ENCODE measurements at places on chromosomes 6 and 20.
A peak's percentile ranks its signal among the peaks of the same experiment; 100 is the strongest.

- no peak for DNase-seq
These were observed 23.1 kb downstream of the LBP start for GRCh38 chr20:38369389-38369788.

GRCh38 chr6:3887150-3887700 lies 38.1 kb downstream of the FAM50B start:
- DNase-seq: no peak

GRCh38 chr6:121951918-121952379 lies 447.5 kb upstream of the HSF2 start:
- no peak for DNase-seq

DNA sequence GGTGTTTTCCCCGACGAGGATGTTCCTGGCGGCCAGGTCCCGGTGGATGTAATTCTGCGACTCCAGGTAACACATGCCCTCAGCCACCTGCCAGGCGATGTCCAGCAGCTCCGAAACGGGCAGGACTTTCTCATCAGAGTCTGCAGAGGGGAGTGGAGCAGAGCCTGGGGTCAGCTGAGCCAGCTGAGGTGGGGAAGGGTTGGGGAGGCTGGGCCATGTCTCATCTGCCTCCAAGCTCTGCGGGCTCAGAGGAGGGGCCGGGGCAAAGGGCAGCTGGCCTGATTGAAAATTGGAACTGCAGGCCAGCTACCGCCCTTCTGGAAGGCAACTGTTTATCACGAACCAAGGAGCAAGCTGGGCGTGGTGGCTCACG lies 6.4 kb downstream of the PTK6 start:
- no peak for DNase-seq

DNA sequence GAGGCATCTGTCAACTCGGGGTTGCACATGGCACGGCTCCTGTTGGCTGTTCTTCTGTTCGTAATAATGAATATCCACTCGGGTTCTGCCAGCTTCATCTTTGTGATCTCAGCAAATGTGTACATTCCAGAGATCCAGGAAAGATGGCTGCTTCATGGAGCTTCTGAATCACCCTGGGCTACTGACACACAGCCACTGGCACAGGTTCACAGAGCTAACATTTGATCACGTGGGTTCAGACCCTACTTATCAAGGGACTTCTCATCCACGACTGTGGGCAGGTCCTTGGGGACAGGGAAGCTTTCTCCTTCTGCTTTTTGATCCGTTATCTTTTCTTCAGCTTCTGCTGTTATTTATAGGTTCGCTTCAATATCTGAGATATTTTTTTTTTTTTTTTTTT lies 18.1 kb downstream of the PPP1R3G start:
- DNase-seq: no peak

- no peak for DNase-seq
These were observed 89.1 kb downstream of the PREX1 start for GRCh38 chr20:48738399-48739304.

GRCh38 chr6:22110061-22110460 lies 186.8 kb downstream of the PRL start:
- no peak for DNase-seq

GRCh38 chr20:38303908-38304379 lies at the start of gene BPI:
TSS of gene BPI (plus strand) at chr20:38304156. CDS start at chr20:38304224, 68 bp downstream.
- no peak for DNase-seq

- DNase-seq: peak; percentile 15
These were observed 575 bp downstream of the WTAP start for GRCh38 chr6:159727717-159728445.

GRCh38 chr20:33624399-33624798 lies 37.7 kb upstream of the C20orf144 start:
- no peak for DNase-seq

DNA sequence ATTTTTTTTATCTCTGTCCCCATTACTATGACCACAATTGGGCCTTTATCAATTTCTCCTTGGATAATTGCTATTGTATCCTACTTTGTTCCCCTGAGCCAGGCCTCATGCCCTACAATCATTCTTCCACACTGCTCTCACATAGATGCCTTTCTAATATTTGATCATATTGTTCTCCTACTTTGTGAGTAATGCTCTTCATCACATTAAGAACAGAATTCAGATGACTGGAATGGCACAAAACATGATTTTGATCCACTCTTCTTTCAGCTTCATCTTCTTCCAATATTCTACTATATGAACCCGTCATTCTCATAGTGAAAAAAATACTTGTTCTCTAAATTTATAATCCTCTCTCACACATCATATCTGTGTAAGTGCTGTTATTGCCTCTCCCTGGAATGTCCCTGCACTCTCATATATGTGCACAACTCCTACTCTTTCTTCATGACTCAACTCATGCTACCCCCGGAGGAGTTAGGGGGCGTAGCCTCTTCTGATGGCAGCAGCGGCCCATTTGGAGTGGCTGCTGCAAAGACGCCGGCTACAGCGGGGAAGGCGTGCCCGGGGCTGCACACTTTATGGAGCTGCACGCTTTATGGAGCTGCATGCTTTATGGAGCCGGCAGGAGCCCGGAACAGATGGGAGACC lies 25.3 kb upstream of the HACE1 start:
- DNase-seq: no peak

- DNase-seq: no peak
These were observed 11.8 kb downstream of the MAS1 start for GRCh38 chr6:159902620-159903019.

DNA sequence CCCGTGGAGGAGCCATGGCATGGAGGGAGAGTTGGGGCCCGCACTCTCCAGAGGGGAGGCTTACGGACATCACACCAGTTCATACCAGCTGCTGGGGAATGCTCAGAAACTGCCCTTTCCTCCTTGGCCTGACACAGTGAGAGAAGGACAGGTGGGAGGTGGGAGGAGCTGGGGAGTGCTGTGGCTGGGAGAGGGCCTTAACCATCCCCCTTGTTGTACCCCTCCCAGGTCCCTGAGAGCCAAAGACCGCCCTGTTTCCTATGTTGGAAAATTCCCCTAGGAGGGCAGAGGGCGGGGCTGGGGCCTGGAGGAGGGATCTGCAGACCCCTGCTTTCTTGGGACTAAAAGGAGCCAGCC lies 24.1 kb downstream of the FOXP4 start:
- no peak for DNase-seq

- no peak for DNase-seq
These were observed 361.6 kb upstream of the MARCKS start for GRCh38 chr6:113495521-113495920.

DNA sequence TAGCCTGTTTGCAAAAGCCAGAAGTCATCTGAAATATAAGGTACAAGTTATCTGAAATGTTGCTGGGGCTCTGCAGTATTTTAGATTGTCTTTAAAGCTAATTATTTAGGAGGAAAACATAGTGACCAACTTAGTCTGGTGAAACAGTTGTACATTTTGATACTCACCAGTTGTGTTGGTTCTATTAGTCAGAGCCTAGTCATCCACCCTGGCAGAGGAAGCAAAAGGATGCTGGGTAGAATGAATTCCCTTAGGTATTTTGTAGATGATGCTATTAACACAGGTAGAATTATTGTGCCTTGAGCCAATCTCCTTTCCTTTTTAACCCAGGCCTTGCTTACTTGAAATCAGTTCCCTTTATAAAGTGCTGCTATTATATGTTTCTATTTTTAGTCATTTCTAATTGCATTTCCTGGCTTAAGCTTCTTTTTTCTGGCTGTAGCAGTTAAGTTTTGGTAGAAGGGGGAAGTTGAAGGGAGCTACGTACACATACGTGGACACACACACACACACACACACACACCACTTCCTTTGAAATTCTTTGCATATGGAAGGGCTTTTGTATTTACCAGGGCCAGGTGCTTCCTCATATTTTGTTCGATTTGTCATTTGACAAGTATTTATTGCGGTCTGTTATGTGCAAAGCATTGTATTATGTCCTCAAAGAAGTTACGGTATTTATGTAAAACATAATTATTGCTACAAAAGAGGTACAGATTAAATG lies 82.4 kb downstream of the RTN4IP1 start:
- DNase-seq: peak; percentile 45

DNA sequence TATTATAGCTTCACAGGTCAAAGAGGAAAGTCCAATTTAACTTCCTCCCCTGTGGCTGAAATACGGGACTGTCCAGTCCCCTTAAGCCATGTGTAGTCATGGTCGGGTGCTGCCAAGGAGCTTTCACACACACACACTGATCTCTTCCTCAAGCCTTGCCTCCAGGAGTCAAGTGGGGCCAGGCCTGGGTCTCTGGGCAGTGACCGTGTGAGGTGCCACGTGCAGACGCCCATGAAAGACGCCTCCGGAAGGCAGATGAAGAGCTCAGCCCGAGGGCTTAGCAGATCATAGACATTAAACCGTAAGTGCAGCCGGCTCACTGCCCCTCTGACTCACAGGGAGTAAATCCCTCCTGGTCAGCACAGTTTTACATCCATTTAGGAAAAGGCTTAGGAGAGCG lies 4.2 kb downstream of the GABRR2 start:
- DNase-seq: no peak

DNA sequence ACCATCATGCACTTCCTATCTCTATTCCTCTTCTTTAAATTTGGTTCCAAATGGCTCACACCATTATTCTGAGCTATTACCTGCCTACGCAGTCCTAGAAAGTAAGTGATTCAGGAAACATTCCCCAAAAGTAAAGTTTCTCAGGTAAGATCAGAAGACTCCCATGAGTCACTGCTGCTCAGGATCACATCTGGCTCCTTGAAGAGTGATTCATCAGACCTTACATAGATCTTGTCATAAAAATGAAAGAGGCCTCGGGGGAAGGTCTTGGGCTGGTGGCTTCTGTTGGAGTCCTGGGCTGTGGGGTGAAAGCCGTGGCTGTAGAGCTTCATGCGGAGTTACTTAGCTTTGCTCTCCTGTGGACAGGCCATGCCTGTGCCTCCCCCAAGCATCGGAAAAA lies 35.9 kb downstream of the PLG start:
- no peak for DNase-seq

- DNase-seq: no peak
These were observed 200.5 kb downstream of the PLCB4 start for GRCh38 chr20:9269280-9269971.

- DNase-seq: peak; percentile 41
These were observed 782 bp downstream of the TRMT11 start for GRCh38 chr6:125987026-125987617.

- DNase-seq: no peak
These were observed 45.4 kb downstream of the CDH4 start for GRCh38 chr20:61297491-61297890.

GRCh38 chr6:83514866-83515466 lies 2.6 kb downstream of the PRSS35 start:
- peak; percentile 72 for DNase-seq

DNA sequence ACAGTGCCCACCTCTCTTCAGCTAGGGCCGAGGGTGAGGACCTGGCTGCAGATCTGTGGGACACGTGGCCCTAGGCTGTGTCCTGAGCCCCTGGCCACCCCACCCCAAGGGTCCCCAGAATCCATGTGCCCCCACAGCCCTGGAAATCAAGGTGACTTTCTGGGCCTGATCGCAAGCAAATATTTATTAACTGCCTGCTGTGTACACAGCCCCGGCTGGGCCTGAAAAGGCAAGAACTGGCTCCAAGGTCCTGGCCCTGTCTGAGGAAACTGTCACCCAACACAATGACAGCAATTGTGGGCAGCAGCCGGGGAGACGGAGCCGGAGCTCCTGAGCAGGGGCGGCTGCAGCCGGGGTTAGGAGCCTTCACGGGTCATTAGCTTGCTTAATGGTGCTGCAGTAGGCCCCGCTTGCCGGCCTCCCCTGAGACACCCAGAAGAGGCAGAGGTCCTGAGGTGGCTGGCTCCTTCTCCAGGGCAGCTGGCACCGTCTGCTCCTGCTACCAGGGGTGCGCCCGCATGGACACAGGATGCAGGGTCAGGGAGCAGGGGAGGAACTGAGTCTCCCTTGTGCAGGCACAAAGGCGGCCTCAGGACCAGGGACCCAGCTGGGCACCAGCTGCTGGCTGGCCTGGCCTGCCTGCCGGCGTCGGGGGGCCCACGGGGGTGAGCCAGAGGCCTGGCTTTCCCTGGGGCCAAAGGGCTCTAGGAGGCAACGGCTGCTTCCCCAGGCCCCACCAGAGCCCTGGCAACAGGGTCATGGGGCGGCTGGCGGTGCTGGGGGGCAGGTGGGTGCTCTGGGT lies 24.1 kb downstream of the NPEPL1 start:
- DNase-seq: no peak

GRCh38 chr6:148885925-148886845 lies 139.4 kb downstream of the UST start:
- no peak for DNase-seq

Measured in LoVo (cell line).